Peyer's patch (tissue), 4 donors: ENCODE measurements at places on chromosomes 7 and 10. TPM values are rescaled to one million over a fixed set of nuclear protein-coding genes. Genes with fewer than 3 reads are reported as not detected.

DNA sequence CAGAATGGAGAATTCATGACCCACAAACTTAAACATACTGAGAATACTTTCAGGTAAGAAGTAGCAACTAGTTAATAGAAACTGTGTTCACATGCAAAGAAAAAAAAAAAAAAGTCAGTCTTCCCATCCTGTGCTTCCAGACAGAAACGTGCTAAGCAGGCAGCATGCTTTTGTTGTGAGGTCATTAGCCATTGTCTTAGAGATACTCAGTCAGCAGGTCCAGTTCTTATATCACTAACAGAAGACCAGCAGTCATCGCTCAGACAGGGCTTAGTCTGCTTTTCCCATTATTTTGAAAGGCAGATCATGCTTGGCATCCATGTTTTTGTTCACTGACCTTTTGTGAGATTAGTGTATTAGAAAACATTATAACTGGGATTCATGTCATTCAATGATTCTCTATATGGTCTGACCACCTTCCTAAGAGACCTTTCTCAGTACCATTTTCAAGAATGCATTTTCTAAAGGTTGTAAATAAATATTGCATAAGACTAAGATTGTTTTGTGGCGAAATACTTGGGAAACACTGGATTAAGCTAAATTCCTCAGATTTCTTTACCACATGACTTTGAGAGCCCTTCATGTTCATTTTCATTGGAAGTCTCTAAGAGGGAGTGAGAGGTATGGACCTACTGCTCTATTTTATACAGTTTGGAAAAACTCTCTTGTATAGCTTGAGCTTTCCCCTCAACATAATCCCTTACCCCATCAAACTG, 45.0 kb upstream of the AGBL3 start:
- DNase-seq, result no peak

DNA sequence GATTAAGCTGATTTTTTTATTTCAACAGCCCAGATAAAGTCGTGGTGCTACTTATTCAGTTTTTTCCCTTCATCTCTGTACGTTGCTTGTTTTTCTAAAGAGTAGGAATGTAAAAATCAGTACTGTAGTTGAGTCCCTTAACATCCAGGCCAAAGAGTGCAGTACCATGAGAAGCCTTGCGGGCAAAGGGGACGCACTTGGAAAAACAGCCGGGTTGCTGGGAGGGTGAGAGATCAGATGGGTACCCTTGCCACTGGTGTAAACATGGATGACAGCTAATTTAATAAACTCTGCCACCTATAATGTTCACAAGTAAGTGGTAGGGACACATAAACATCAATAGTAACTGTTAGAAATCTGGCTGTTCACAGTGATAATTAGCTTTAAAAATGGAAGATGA, 175.9 kb downstream of the POU6F2 start:
- no peak for DNase-seq

- DNase-seq, result peak; percentile 32
These were observed 92.7 kb upstream of the GPR26 start for GRCh38 chr10:123573236-123574108.

The MKX gene
- total RNA-seq, result 0.94 TPM

DNA sequence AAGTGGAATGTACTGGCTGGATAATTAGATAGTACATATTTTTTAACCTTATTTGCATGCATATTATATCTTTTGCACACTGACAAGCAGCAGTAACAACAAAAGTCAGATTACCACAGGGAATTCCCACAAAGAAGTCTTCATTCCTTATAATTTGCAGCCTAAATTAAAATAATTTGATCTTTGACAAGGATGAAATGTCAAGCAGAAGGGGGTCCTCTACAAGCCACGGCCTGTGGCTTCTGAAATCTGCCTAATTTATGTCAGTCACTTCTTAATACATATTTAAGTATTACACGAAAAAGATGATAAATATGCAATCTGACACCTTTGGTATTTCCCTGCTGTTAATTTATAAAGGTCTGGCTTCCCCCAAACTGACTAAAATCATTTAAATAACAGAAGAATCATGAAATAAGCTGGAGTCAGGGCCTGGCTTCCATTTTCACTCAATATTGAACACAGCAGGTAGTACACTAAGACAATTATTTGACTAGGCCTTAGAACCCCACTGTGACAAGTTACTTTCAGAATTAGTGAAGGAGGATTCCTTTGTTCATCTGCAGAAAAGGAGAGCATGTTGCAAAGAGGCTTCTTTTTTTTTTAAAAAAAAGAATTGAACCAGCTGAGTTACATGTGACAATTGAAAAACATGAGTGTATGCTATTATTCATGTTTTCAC, 351.1 kb upstream of the ETV1 start:
- no peak for DNase-seq

GRCh38 chr7:75993689-75994387, 557 bp downstream of the TMEM120A start:
- DNase-seq, result peak; percentile 31

- DNase-seq, result no peak
These were observed 823.0 kb downstream of the REEP3 start for GRCh38 chr10:64344211-64344610.

- DNase-seq, result no peak
These were observed 71.3 kb downstream of the AP3M1 start for GRCh38 chr10:74079028-74079935.

- no peak for DNase-seq
These were observed 590 bp upstream of the CRTAC1 start for GRCh38 chr10:98030991-98031431.

The SPRN gene
- not detected for total RNA-seq

The ZRANB1 gene
- 18.2 TPM for total RNA-seq

DNA sequence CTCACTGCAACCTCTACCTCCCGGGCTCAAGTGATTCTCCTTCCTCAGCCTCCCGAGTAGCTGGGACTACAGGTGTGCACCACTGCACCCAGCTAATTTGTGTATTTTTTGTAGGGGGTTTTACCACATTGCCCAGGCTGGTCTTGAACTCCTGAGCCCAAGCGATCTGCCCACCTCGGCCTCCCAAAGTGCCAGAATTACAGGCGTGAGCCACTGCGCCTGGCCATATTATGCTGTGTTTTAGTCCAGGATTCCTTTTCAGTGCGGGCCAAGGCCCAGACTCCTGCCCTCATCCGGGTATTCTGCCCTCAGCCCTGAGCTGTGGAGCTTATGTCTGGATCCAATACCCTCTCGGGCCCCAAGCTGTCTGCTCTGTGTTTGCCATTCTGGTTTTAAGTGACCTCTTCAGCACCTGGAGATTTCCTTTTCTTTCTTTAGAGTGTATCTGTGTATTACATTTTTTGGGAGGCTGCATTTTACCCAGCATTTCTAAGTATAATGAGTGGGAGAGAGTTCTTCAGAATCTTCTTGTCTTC, 114.9 kb downstream of the BUB3 start:
- no peak for DNase-seq

GRCh38 chr10:118214776-118215175, 127.3 kb downstream of the FAM204A start:
- DNase-seq, result no peak
